ENCODE measurements at places on chromosomes 11 and 22. TPM values are rescaled to one million over a fixed set of nuclear protein-coding genes. Genes with fewer than 3 reads are reported as not detected.

The YAP1 gene
- total RNA-seq: 46.2 TPM

The ROBO3 gene
- 9.2 TPM for total RNA-seq

The FLRT1 gene
- total RNA-seq: not detected

The PARVB gene
- total RNA-seq: 7.8 TPM

The LRRC10B gene
- total RNA-seq: 0.75 TPM

The DAGLA gene
- total RNA-seq: 12.2 TPM

The ARHGAP20 gene
- total RNA-seq: 2.8 TPM

The ZNF280A gene
- not detected for total RNA-seq

The NCR3LG1 gene
- 13.1 TPM for total RNA-seq

The FAM227A gene
- 0.82 TPM for total RNA-seq

The OR6A2 gene
- 0.08 TPM for total RNA-seq

The UBASH3B gene
- total RNA-seq: 4.7 TPM

The RAB36 gene
- 1.1 TPM for total RNA-seq

The CBLIF gene
- total RNA-seq: 0.31 TPM

The PKNOX2 gene
- total RNA-seq: 0.49 TPM

The CAPN5 gene
- total RNA-seq: 219 TPM

The NXPE2 gene
- total RNA-seq: 28.1 TPM

The CABP4 gene
- total RNA-seq: 1.1 TPM

The MS4A5 gene
- not detected for total RNA-seq

The MS4A8 gene
- 51.0 TPM for total RNA-seq

The ARFGAP3 gene
- 42.1 TPM for total RNA-seq

The GPR83 gene
- total RNA-seq: not detected
